Stimulated activated CD4-positive, alpha-beta T cell treated with anti-CD3 and anti-CD28 coated beads, Interleukin-12 subunit alpha, Interleukin-12 subunit beta, amount 100 ng/mL, for 4 hours (primary cell): ENCODE measurements at places on chromosomes 12 and 14.

GRCh38 chr12:73181244-73181643 lies 909.1 kb downstream of the TRHDE start:
- DNase-seq, result no peak

- DNase-seq, result no peak
These were observed 12.6 kb downstream of the WSCD2 start for GRCh38 chr12:108141600-108142130.

- no peak for DNase-seq
These were observed 3.7 kb downstream of the OR10G2 start for GRCh38 chr14:21631084-21631483.

DNA sequence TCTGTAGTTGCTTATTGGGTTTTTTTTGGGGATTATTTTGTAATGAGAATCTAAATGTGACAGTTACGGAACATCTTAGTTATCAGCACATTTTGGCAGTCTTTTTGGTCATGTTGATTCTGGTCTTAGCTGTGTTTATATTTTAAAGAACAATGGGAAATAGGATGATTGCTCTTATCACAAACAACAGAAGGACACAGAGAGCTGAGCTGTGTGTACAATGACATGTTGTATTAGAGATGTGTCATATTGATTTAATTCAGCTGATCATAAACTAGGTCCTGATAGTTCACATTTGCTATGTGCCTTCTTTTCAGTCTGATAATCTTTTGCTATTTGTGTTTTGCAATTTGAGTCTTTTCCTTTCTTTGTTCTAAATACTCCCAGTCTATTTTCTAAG lies 781.7 kb downstream of the TRHDE start:
- no peak for DNase-seq

DNA sequence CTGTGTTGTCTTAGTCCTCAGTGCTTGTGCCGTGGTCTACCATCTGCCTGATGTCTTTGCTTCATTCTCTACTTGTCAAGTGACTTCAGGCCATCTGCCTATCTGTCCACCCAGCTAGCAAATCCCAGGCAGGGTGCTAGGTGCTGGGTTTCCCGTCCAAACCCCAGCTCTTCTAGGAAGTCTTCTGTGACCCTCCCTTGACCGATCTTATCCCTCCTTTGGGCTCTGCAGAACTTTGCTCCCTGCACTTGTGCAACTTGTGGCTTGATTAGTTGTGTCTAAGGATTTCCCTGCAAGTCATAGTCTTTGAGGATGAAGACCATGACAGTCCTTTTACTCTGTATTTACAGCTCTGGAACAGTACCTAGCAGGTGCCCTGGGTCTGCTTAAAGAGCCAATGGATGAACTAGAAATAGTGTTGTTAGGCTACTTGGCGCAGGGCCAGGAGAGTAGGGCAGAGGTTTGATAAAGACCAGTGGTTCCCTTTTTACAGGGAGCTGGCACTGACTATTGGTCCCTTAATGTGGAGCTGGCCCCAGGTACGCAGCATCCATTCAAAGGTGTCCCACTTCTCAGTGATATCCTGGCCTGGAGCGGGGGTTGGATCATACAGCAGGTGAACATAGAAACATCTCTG lies 60.1 kb downstream of the ADCK1 start:
- DNase-seq, result no peak

DNA sequence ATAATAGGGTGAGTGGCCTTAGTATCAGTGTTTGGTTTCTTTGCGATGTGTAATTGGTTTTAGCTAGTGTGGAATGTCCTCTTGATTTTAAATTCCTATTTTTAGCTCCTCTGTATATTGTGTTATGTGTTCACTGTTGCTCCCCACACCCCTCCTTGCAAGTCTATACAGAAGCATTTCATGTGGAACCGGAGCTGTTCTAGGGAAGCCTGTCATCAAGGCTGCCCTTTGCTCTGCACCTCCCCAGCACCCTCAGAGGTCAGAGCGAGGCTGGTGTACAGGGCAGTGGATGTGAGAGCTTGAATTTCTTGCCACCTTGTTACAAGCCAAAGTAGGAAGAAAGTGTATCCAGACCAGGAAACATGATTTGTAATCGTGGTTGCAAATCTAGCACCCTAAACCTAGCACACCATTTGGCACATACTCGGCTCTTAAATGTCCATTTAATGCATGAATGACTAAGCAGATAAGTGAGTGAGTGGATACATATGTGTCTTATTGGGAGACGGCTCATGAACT lies 376.8 kb downstream of the RGS6 start:
- DNase-seq, result no peak

DNA sequence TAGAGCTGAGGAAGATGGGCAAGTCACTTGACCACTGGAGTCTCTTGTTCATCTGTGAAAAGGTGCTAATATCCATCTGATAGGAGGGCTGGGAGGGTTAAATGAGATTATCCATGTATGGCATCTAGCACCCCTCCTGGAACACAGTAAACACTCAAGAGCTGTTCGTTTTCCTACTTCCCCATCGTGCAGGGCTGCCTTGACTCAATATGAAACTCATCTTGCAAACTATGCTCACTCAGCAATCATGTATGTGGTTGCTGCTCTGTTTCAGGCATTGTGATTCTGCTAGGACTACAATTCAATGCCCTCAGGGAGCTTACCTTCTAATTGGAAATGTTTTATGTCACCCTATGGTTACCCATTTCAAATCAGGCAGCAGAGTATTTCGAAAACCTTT lies 395.6 kb downstream of the BCAT1 start:
- no peak for DNase-seq

- DNase-seq, result no peak
These were observed 226.4 kb upstream of the CAND1 start for GRCh38 chr12:67042697-67043131.
